ENCODE measurements at places on chromosomes 12 and 14.

- no peak for DNase-seq
Measured at GRCh38 chr12:29519585-29520182, 22.2 kb upstream of the OVCH1 start.

- no peak for DNase-seq
Measured at GRCh38 chr12:126554625-126555024, 1489.4 kb downstream of the AACS start.

- DNase-seq, result no peak
Measured at GRCh38 chr12:110046451-110047187, 1.7 kb downstream of the C12orf76 start.

DNA sequence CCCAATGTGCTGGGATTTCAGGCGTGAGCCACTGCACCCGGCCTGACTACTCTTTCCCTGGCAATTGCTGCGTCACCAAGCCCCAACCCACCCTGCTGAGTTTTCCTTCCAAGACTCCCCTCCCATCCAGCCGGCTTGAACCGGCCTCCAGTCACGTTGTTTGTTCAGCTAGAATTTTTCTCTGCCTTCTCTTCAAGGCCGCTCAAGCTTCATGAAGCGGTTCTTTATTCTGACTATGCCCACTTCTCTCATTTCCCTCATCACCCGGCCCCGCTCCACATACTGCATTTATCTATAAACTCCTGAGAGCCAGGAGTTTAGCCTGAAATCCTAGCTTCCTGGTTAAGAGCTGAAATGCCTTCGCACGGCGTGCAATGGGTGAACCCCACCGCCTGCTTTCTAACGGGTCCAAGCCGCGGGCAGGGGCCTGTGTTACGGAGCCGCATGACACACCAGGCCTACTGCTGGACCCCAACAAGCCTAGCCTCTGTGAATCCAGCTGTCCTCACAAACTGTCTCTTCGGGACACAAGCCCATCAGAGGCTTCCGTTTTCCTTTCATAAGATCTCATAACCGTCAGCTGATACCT is 999 bp upstream of the DCAF4 start:
- no peak for DNase-seq

GRCh38 chr12:88604646-88605045 is 24.4 kb upstream of the KITLG start:
- DNase-seq, result no peak

GRCh38 chr12:40078266-40078665 is 27.6 kb downstream of the SLC2A13 start:
- DNase-seq, result no peak

GRCh38 chr14:26791117-26791806 is 193.4 kb upstream of the NOVA1 start:
- DNase-seq, result no peak

DNA sequence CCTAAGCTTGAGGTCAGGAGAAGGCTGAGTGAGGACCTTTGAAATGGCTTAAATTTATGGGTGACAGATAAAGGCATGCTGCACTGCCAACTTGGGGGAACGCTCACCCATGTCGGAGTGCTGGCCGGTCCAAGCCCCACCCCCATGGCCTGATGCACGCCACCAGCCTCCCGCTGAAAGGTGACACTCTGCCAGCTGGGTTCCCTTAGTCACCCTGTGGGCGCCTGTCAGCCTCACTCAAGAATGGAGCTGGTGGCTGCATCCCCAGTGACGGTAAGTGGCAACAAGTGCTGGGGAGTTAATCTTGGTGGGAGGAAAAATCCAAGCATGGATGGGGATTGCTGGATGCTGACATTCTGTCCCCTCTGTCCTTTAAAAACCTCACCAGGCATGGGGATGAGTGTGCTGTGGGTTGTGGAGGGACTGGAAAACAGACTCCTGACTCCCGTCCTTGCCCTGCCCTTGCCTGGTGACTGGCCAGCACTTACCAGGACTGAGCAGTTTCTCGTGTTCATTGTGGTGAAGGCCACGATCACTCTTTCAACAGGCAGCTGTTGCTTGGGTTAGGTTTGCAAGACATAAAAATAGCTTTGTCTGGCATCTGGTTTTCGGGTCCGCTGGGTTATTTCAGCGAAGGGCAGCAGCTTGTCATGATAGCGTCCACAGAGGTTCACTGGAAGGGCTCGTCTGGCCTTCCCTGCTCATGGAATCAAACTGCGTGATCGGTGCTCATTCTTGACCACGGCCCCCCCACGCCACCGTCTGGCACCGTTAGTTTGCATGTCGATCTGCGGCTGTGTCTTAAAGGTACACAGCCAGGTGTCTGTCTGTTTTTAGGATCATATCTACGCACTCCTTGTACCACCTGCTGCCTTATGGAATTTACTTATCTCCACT is 15.0 kb downstream of the ACACB start:
- DNase-seq, result no peak

DNA sequence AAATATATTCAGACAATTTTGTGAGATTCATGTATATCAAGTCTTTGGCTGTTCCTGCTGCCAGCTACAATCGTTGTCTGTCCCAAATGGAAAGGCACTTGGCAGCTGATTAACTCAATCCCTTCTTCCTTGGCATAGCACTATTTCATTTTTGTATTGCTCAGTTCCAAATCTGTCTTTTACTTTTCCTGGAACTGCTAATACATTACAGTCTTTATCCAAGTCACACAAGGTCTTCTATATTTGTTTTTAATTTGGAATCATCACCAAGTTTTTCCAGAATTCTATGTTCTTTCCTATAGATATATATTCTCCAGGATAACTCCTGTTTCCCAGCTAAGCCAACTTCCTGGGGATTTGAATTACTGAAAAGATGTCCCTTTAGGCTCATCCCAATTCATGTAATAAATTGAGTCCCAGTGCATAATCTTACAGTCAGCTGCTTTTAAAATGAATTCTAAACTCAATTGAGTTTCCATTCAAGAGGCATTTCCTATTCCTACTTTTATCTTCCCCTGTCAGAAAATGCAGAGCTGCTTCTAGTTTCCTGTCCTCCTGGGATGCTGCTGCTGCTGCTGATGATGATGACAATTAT is 45.9 kb downstream of the DYRK2 start:
- DNase-seq, result no peak
